ENCODE measurements at places on chromosomes 3 and 15.

DNA sequence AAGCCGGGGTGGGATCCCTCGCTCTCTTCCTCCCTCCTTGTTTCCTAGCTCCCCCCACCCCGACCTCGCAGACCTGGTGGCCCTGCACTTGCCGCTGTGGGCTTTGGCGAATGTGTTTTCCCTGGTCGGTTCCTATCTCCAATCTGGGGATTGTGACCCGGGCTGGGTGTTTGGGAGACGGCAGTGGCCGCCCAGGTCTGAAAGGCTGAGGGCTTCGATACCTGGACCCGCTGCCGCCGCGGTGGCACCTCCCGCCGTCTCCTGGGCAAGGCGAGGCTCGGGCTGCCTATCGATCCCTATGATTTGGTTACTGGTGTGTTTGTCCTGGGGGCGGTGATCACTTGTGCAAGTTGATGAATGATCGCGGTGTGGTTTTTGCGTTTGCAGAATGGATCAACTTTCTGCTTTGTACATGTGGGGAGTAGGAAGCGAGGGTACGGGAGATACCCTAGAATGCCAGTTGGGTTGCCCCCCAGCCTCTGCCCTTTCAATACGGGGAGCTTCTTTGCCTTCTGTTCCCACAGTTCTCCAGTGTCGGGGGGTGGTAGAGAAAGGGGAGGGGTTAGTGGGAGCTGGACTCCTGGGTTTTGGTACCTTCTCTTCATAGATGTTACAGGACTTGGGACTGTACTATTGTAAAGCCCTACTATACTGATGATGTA lies 3.0 kb downstream of the BBX start:
- no peak for DNase-seq

DNA sequence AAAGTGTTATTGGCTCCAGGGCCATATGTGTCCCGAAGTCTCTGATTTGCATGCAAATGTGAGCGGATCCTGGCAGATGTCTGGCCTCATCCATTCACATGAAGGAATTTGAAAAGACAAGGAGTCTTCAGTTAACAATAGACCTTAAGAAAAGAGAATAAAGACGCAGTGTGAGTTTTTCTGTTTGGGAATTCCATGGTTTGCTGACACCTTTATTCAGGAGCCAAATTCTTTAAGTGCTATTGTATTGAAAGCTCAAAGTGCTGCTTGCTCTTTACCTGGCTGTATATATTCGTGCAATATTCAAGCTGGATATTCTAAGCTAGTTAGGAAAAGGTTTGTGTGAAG lies 2.2 kb downstream of the LRRN1 start:
- no peak for DNase-seq

GRCh38 chr3:160806094-160806493 lies 50.1 kb downstream of the PPM1L start:
- DNase-seq = no peak

- DNase-seq = no peak
These were observed 4.9 kb upstream of the DUSP7 start for GRCh38 chr3:52061121-52061910.

DNA sequence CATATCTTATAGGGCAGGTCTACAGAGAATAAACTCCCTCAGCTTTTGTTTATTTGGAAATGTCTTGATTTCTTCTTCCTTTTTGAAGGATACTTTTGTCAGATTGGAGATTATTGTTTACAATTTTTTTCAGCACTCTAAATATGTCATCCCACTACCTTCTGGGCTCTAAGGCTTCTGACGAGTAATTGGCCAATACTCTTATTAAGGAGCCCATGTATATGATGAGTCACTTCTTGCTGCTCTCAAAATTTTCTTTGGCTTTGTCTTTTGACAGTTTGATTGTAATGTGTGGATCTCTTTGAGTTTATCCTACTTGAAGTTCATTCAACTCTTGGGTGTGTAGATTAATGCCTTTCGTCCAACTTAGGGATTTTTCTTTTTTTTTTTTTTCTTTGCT lies 28.9 kb upstream of the CD200R1L start:
- no peak for DNase-seq

DNA sequence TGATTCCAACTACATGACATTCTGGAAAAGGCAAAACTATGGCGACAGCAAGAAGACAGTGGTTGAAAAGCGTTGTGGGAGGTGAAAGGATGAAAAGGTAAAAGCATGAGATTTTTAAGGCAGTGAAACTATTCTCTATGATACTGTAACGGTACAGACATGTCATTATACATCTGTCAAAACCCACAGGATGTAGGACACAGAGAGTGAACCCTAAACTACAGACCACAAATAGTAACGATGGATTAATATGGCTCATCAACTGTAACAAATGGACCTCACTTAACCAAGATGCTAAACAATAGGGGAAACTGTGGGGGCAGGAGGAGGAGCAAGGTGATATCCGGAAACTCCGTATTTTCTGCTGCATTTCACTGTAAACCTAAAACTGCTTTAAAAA lies 39.1 kb downstream of the MYO9A start:
- no peak for DNase-seq

- no peak for DNase-seq
These were observed 60.4 kb upstream of the PRSS50 start for GRCh38 chr3:46778101-46778500.

DNA sequence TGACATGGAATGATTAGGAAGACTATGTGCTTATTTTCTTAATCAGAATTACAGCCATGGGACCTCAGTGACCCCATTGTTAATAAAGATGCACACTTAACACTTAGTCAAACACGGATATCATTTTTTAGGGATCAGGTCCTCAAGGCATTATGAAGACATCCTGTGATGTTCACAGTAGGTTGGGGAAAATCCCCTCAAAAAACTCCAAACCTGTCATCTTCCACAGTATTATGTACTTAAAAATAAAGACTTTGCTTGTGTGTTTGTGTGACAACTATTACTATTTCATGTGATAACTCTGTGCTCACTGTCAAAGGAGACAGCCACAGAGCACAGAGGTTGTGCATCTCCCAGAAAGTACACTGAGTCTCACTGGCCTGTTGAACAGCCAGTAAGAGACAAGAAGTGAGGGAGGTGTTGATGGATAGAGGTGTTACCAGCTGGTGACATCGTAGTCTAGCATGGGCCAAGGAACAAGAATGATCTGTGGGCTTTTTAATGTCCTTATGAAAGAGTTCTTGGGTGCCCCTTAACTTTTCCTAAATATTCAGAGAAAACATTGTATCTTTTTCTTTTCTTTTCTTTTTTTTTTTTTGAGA lies 18.0 kb downstream of the CHST2 start:
- DNase-seq = no peak

DNA sequence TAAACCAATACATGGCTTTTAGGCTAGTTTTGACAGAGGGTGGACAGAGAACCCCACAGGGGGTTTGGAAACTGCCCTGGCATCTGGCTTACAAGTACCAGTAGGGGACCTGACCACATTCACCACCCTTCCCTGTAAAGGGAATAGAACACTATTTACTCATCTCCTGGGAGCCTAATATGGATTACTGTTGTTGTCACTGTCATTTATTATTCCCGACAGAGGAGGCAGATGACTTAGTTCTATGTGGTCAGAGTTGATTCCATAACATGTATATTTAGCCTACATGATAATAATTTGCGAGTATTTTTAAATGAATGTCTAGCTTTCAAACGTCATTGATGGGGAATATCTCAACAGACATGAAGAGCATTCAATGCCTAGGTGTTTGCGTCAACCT lies 15.9 kb downstream of the ZBTB38 start:
- no peak for DNase-seq

DNA sequence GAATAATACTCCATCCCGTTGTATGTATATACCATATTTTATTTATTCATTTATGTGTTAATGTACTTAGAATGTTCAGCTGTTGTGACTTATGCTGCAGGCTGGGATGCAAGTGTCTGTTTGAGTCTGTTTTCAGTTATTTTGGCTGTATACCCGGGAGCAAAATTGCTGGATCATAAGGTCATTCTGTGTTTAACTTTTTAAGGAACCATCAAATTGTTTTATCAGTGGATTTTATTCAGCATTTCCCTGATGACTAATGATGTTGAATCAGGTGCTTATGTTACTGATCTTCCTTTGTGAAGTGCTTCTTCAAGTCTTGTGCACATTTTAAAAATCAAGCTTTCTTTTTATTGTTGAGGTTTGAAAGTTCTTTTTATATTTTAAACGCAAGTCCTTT lies 118.1 kb downstream of the SLC25A26 start:
- DNase-seq = no peak

DNA sequence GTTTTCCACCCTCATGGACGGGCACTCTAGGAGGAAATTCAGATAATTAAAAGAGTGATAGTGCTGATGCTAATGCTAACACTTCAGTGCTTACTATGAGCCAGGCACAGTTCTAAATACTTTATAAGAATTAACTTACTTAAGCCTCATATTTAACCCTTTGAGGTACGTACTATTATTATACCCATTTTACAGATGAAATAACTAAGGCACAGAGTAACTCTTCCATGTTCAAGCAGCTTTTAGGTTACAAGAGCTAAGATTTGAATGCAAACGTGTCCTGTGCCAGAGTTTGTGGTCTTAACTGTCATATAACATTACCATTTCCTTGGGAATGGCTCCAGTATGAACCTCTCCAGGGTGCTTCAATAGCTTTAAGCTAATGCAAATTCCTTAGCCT lies 114.7 kb upstream of the PRR23C start:
- DNase-seq = no peak

DNA sequence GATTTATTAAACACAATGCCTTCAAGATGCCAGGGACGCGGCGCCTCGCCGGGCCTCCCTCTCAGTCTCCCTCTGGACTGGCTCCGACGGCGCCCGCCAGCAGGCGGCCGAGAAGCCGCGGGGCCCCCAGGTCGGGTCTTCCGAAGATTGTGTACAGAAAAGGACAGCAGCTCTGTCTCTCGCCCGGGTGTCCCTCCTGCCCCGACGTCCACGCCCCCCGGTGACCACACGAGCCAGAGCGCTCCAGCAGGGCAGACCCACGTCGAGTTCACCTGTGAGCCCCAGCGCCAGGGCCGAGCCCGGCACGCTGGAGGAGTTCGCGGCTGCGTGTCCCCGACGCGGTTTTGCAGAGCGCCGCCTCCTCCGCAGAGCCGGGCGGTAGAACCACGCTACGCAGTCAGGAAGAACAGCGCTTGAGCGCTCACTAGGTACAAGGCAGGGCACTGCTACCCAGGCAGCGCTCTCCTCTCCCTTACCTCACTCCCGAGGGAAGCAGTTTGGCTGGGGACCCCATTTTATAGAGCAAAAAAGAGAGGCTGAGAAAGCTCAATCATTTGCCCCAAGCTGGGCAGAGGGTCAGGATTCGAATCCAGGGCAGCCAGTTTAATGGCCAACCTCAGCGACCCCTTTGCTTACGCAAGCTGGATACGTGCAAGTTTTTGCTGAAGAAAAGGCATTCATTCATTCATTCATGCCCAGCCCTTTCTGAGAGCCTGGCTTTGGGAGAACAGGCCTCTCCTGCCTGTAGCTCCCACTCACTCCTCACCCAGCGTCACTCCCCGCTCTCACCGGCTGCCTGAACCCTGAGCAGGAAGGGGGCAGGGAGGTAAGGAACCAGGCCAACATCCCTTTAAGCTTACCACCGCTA lies 3.0 kb upstream of the TLE3 start:
- DNase-seq = peak; percentile 46

GRCh38 chr3:100044369-100044768 lies 69.9 kb downstream of the FILIP1L start:
- DNase-seq = no peak

DNA sequence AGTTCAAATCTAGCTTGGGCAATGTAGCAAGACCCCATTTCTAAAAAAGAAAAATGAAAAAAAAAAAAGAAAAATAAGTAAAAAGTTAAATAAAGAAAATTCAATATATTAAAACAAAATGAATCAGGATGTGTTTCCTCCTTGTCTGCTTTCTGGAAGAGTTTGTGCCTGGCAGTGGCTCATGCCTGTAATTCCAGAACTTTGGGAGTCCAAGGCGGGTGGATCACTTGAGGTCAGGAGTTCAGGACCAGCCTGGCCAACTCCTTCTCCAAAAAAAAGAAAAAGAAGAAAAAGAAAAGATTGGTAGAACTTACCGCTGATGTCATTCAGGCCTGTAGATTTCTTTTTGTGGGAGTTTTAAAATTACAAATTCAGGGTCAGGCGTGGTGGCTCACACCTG lies 36.8 kb downstream of the DAG1 start:
- DNase-seq = no peak

Data from NCI-H774 (cell line).